ENCODE measurements at places on chromosomes 4 and X.
A peak's percentile ranks its signal among the peaks of the same experiment; 100 is the strongest.

DNA sequence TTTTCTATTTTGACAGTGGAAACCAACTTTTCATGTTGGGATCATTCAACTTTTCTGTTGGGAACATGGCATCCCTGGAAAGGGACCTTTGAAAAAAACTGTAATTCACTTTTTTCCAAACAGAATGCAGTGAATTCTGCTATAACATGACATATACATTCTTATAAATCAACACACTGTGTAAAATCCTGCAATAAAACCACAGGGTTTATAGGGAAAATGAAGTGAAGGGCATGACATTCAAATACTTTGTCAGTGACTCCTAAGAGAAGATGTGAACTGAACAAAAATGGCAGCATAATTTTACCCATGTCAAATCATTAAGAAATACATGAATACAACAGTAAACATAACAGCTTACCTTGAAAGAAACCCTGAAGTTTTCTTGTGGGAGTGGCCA lies 264.5 kb upstream of the ANKRD50 start:
- DNase-seq, result no peak

- DNase-seq, result peak; percentile 42
Observed at GRCh38 chrX:120213438-120214265, 37.0 kb upstream of the ZBTB33 start.

DNA sequence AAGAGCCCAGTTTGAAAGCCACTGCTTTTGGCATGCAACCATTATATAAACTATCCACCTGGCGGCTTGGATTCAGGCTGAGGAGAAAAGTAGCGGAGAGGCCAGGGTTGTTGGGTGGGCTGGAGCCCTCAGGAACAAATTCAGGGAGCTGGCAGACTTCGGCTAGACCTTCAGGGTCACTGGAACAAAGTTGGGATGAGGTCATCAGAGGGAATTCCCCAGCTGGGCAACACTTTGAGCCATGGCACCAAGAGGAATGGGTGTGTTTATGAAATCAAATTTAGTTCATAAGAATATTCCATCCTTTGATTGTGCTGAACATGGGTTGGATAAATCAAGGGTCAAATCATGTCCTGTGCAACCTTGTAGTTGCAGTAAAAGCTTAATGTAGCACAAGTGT lies 22.0 kb downstream of the MTMR1 start:
- DNase-seq, result no peak

DNA sequence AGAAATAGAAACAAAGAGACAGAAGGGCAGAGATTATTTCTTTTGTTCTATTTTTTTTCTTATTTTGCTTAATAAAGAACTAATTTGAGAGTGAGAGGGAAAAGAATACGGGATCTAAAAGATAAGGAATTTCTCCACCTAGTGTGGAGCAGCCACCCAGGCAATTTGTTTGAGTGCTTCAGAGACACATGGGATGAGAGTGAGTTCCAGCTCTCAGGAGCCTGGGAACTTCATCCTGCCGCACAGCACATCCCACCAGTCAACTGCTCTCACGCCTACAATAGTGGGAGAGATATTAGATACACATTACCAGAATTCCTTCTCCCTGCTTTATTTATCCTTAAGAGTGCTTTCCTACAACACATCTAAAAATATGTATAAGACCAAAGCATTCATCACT lies 946.4 kb downstream of the PDHA2 start:
- DNase-seq, result no peak

DNA sequence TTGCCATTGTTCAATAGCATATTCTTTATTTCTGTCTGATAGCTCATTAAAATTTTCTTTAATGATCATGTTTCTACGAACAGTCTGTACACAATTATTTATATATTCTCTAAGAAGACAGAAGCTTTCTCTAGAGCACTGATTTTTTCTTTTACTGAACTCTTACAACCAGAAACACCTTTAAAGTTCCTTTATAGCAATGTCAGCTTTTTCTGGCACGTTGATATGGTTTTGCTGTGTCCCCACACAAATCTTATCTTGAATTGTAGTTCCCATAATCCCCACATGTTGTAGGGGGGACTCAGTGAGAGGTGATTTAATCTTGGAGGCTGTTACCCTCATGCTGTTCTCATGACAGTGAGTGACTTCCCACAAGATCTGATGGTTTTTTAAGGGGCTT lies 299.4 kb downstream of the PPARGC1A start:
- DNase-seq, result no peak

- no peak for DNase-seq
Observed at GRCh38 chr4:93791570-93792195, 36.9 kb upstream of the ATOH1 start.
